ENCODE measurements at places on chromosomes 5 and 9.

DNA sequence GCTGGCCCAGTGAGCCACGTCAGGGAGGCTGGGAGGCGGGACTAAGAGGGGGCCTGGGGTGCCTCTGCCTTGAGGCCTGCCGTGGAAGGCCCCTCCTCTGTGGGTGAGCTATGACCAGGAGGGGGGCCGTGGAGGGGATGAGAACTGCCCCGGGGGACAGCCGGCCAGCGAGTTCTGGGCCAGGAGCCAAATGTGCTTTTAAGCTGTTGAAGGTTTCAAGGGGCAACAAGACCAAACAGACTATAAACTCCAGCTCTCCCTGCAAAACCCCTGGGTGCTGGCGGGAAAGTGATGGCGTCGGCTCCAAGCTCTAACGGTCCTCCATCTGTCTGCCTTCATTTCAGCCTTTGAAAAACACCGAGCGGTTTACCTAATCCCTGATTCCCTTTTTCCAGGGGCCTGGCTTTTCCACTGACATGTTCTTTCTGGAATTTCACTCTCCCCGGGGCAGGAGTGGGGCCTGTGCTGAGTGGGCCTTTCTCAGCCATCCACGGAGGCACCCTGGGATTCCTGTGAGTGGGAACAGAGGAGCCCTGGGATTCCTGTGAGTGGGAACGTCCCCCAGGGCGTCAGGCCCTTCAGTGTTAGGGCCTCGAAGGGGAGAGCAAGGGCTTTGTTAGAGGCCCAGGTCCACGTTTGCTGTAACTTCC is 65.6 kb downstream of the COL5A1 start:
- peak; percentile 48 for DNase-seq

- DNase-seq = no peak
These were observed 26.5 kb downstream of the SNX18 start for GRCh38 chr5:54544044-54544443.

GRCh38 chr5:32583582-32584232 is 1.6 kb upstream of the SUB1 start:
- no peak for DNase-seq

GRCh38 chr9:17291766-17292165 is 156.9 kb downstream of the CNTLN start:
- peak; percentile 4 for DNase-seq

- no peak for DNase-seq
These were observed 2.0 kb upstream of the MEF2C start for GRCh38 chr5:88885002-88885401.

- no peak for DNase-seq
These were observed 96.6 kb upstream of the DMRT1 start for GRCh38 chr9:744790-745484.

GRCh38 chr9:136379401-136379800 is 5.9 kb upstream of the CARD9 start:
- DNase-seq = no peak

- no peak for DNase-seq
These were observed 33.5 kb upstream of the ZNF354B start for GRCh38 chr5:178826216-178826615.

DNA sequence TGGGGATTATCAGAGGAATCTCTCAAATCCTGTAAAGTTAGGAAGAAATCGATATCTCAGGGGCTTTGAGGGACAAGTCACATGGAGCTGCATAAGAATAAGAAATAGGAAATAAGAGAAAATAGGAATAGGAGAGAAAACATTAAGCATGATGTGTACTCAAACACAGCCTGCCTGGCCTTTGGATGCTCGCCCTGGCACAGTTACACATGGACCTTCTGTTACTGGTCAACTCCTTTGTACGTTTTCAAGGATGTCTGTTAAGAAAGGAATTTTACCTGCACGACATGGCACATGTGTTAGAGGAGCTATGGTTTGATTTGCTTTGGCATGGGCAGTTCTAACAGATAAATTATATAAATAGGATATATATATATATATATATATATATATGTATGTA is 321.2 kb downstream of the CDH12 start:
- no peak for DNase-seq

GRCh38 chr5:164555809-164556208 is 1050.4 kb downstream of the MAT2B start:
- peak; percentile 11 for DNase-seq

DNA sequence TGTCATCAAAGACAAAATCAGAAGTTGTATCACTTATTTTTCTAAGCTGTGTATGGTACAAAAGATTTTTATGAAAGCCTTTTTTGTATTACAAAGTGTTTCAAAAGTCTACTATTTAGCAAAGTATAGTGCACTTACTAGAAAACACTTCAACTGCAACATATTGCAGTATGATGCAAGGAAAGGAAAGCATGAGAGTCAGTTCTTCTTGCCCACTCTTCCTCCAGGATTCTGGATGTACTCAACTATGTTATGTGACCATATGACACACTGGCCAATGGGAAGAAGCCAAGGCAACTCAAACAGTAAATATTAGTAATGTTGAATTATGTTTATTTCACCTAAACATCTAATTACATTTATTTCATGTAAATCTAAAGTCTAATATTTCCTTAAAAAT is 49.5 kb upstream of the TYRP1 start:
- peak; percentile 4 for DNase-seq

DNA sequence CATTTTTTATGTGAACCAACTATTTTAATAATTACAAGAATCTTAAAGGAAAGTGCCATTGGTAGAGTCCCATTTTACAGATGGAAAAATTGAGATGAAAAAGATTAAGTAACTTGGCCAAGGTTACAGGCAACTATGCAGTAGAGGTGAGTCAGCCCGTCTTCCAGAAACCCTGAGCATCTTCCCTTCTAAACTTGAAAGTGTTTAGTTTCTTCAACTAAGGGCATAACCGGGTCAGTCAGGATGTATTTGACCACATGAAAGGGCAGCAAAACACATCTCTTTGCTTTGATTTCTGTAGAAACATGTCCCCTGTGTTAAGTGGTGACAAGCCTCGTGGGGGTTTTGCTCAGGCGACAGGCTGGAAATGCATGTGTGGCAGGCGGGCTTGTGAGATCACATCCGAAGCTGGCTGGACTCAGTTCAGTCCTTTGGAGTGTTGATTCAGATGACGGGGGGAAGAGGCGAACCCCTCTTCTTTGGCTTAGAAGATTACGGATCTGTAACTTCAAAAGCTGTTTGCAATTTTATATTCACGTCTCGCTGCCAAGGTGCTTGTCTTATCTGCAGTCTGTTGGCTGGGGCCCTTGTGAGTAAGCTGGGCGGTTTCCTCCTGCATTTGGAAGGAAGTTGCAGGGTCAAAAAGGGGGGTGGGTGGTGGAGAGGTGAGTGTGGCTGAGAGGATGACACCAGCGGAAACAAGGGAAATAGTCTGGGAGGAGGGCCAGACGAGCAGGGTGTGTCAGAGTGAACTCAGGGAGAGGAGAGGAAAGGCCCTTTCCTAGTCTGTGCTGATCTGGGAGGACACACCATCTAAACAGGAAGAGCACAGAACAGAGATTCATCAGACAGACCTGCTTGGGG is 78.9 kb upstream of the RPS23 start:
- peak; percentile 69 for DNase-seq

DNA sequence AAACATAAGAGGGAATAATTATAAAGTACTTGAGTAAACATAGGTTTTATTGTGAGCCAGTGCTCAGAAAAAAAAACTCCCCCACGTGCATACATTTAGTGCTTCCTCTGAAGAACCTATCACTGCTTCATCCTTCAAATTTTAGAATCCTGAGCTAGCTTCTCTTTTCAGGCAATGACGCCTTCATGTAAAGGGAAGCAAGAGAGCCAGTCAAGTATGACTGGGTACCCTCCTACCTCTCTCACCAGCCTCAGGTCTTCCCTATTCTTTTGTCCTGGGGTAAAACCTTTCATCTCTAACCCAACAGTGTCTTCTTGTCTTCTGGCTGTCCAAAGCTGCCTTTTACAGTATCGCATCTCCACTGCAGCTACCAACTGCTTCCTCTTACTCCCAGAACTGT is 32.0 kb downstream of the PLPP1 start:
- no peak for DNase-seq

DNA sequence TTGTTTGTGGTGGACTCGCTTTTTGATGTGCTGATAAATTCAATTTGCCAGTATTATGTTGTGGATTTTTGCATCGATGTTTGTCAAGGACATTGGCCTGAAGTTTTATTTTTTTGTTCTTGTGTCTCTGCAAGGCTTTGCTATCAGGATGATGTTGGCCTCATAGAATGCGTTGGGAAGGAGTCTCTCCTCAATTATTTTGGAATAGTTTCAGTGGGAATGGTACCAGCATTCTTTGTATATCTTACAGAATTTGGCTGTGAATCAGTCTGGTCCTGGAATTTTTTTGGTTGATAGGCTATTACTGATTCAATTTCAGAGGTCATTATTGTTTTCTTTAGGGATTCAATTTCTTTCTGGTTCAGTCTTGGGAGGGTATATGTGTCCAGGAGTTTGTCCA is 141.4 kb upstream of the RGS7BP start:
- DNase-seq = no peak

GRCh38 chr5:58087123-58087522 is 372.8 kb downstream of the PLK2 start:
- DNase-seq = no peak

- DNase-seq = no peak
These were observed 143.8 kb upstream of the MAP3K1 start for GRCh38 chr5:56671571-56671970.

GRCh38 chr5:103109277-103109676 is 10.7 kb downstream of the GIN1 start:
- DNase-seq = no peak

DNA sequence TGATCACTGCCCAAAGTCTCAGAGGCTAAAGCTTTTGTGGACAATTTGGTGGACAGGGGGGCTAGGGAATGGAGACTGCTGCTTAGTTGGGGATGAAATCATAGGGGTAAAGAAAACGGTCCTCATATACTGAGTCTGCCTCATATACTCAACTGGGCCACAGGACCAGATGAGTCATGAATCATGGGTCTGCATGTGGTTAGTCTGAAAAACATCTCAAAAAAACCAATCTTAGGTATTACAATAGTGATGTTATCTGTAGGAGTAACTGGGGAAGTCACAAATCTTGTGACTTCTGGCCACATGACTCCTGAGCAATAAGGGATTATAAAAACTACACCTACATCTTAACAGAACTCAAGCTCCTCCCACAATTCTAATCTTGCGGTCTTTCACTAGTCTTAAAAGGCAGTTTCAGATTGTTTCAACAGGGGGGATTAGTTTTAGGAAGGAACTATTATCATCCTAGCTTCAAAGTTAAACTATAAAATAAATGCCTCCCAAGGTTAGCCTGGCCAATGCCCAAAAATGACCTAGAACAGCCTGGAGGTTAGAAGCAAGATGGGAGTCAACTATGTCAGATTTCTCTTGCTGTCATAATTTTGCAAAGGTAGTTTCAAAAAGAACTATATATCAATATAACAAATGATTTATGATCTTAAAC is 17.5 kb downstream of the TMEM161B start:
- DNase-seq = no peak

DNA sequence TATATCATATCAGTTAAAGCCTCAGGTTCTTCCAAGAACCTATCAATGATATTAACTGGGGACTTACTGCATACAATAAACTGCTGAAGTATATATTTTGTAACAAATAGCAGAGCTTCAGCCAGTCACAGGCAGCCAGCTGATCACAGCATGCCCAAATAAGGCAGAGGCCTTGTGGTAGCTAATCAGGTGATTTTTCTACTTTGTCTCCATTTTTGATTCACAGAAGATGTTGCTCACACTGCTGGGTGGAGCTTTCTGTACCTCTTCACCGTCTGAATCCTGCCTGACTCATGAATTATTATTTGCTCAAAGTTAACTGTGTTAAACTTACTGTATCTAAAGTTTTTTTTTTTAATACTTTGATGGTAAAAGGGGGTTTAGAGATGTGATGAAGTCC is 357.4 kb downstream of the PSAT1 start:
- DNase-seq = no peak

DNA sequence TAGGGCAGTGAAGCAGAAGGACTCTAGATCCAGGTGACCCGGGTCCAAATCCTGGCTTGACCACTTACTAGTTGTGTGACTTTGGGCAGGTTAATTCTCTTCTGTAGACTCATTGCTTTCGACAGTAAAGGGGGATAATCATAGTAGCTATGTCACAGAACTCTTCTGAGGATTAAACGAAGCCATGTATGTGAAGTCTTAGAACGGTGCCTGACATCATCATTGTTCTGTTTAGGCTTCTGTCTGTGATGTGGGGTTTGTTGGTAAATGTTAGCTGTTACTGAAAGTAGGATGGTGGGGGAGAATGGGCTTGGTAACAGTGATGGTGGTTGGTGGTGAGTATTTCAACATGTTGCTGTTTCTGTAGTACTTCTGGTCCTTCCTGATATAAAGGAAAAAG is 73.7 kb downstream of the MAP1B start:
- no peak for DNase-seq

GRCh38 chr5:59173578-59173977 is 590.7 kb downstream of the RAB3C start:
- DNase-seq = no peak

GRCh38 chr5:159341906-159342310 is 11.6 kb upstream of the IL12B start:
- peak; percentile 66 for DNase-seq

DNA sequence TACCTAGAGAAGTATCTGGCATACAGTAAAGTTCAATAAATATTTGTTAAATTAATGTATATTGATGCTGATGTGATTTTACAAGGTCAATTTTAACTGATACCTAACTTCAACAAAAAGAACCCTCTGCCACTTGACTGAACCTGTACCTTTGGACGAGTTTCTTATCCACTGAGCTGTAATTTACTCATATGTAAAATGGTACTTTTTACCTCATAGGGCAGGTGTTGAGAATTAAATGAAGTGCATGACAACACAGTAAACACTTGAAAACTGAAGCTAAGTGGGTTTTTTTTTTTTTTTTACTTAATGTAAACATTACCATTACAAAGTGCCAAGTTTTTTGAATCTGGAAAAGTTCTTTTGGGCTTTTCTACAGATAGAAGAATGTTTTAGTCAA is 15.4 kb downstream of the NIPSNAP3B start:
- DNase-seq = no peak

DNA sequence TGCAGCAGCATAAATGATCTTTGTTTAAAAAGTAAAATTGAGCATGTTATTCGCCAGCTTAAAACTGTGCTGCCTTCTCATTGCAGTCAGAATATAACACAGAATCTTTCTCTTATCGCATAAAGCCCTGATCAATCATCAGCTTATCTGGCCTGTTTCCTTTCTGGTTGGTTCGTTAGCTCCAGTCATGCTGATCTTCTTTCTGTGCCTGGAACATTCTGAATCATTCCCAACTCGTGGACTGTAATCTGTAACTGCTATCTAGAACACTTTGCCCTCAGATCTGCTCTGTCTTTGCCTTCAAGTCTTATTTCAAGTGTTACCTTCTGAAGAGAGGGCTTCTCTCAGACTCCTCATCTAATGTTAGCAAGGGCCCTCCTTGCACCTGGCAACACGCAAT is 11.9 kb upstream of the FER start:
- DNase-seq = no peak

- DNase-seq = no peak
These were observed 114.8 kb upstream of the RASA1 start for GRCh38 chr5:87152886-87153285.
